ENCODE measurements at places on chromosomes 12 and 14. TPM values are rescaled to one million over a fixed set of nuclear protein-coding genes. Genes with fewer than 3 reads are reported as not detected.

DNA sequence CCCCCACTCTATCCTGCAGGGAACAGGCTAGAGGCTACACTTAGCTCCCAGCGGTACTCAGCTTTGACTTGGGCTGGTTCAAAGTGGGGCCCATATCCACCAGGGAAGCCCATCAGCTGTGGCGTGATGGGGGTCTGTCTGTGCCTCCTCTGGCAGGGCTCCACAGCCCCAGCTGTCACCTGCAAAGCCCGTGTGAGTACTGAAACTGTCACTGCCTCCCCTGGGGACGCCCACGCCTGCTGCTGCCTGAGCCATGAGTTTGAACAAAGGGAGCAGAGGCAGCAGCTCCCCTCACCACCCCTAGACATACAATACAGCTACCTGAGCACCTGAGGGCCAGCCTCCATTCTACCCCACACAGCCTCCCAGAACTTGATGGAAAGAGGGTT lies 5.0 kb downstream of the REM2 start:
- DNase-seq, result no peak

DNA sequence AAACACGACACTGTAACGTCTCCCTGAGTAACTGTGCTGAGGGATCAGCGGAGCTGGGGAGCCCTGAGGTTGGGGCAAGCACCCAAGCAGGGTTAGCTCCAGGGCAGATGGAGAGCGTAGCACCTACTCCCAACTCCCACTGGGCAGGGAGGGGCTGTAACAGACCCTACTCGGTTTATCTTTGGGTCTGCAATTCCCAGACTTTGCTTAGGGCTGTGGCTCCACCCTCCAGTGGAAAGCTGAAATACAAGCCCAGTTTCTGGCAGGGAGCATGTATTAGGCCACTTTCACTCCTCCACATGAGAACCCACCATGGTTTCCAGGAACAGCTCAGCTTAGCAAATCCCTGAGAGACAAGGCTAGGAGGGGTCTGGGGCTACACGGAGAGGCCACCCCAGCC lies 17.3 kb upstream of the TC2N start:
- DNase-seq, result no peak

Gene PZP
- total RNA-seq, result not detected

- no peak for DNase-seq
Observed at GRCh38 chr12:48104531-48104930, 1.3 kb downstream of the SENP1 start.

DNA sequence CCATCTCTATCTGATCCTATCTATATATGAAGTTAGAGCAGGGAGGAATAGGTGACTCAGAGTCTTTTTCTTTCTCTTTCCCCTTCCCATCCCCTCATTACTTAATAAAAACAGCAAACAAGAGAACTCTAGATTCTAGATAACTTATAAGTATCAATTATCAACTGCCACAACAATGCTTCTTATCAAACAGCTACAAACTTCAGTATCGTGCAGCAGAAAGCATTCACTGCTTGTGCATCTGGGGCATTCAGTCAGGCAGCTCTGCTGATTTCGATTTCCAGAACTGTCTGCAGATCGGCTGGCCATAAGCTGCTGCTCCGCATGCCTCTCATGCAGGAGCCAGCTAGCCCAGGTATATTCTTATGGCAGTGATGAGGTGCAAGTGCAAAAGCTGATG lies 19.4 kb downstream of the A2ML1 start:
- DNase-seq, result no peak

- no peak for DNase-seq
Observed at GRCh38 chr14:64682843-64683242, 21.4 kb upstream of the PLEKHG3 start.

DNA sequence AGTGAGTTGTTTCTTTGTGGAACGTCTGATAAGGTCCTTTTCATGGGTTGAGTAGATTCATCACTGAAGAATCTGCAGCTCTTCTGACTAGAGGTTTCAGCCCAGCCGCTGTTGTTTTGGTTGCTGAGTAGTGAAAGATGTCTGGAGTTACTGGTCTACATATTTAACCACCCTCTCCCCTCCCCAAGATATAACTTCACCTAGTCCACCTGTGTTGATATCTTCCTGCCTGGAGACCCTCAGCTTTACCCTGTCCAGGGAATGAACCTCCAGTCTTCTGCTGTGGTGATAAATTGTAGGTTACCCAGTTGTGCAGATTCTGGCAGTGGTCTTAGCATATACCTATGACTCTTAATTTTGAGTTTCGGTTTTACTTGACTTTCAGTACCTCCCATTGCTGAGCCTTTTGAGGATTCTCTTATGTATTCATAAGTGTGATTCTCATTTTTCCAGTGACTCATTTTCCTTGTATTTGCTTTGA lies 62.9 kb downstream of the CCDC91 start:
- DNase-seq, result no peak

Gene SLC6A15
- total RNA-seq, result 2.8 TPM

Gene ARF3
- 202 TPM for total RNA-seq

Gene ESRRB
- 0.77 TPM for total RNA-seq

DNA sequence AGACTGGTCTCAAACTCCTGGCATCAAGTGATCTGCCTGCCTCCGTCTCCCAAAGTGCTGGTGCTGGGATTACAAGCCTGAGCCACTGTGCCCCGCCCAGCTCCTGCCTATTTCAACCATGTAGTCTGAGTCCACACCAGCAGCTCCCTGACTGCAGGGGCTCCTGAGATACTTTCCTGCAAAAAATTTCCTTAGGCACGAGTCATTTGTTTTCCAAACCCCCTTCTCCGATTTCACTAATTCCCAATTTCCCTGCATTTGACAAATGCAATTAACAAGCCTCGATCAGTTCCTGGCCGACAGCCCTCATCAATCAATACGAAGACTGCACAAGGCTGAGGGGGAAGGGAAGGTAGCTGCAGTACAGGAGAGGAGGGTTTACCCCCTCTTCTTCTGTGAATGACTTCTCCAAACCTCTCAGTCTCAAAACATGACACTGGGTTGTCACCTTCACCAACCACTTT lies 10.1 kb downstream of the PSMB5 start:
- no peak for DNase-seq

DNA sequence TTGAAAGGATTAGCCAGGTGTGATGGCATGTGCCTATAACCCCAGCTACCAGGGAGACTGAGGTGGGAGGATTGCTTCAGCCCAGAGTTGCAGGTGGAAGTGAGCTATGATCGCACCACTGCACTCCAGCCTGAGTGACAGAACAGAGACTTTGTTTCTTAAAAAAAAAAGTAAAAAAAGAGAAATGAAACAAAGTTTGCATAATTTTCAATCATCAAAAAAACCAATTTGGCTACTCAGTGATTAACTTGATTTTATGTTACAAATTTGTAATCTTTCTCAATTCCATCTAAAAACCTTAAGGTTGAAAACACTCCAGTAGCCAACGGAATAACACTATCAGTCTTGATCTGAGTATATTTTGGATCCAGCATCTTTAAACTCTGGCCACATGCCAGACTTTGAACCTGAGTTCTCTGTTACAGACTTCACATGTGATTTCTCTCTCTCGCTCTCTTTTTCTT lies 12.6 kb upstream of the DENND5B start:
- no peak for DNase-seq

DNA sequence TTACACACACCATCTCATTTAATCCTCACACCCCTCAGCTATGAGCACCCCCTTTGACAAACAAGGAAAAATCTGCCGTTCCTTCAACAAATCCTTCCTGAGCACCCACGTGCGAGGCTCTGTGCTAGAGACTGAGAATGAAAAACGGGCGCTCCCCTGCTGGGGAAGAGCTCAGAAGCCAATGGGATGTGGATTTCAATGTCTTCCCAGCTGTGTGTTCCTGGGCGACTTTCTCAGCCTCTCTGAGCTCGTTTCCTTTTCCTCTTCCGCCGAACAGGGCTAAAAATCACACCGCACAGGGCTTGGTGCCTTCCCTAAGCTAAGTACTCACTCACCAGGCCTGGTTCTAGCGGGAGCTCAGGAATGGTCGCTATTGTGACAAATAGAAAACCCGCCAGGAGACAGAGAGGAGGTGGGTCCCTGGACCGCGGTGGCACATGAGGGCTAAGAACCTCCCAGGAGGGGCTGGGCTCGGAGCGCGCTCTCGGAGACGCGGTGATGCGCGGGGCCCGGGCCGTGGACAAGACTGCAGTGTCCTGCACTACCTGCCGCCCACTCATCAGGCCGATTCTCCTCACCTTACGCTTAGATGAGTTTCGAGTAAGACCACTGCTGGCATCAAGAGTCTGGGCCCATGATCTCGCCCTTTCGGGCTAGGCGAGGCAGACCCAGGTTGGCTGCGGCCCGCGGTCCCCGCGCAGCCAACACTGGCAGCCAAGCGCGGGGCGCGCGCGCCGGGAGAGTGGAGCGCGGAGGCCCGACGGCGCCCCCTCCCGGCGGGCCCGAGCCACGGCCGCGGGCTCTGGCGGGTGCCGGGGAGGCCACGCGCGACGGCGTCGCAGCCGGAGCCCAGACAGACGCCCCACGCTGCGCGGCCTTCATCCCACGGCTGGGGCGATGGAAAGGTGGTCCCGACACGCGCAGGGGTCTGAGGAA lies 17.0 kb downstream of the ZDHHC22 start:
- DNase-seq, result peak; percentile 53

- DNase-seq, result peak; percentile 4
Observed at GRCh38 chr12:32273712-32274111, 125.6 kb upstream of the FGD4 start.

Gene TBC1D30
- total RNA-seq, result 2.6 TPM

Gene B4GALNT3
- 2.6 TPM for total RNA-seq

Gene SLC17A8
- not detected for total RNA-seq

DNA sequence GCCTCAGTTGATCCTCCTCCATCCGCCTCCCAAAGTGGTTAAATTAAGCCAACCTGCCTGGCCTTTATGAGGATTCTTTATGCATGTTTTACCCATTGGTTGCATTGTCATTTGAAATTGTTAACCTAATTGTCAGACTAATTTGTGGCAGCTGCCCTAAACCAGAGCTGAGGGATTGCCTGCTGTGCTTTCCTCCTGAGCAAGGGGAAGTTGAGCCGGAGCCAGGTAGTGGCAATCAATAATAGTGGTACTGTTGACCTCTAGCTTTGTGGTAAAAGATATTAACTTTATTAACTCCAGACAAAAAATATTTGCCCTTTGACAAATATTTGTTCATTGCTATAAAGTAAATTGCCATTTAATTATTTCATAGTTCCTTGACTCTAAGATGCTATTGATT lies 5.6 kb upstream of the HEBP1 start:
- DNase-seq, result no peak

- DNase-seq, result no peak
Observed at GRCh38 chr14:61535032-61535431, 160.3 kb upstream of the HIF1A start.

GRCh38 chr12:97051341-97051740 lies 144.3 kb downstream of the NEDD1 start:
- DNase-seq, result no peak

Gene SIRT4
- total RNA-seq, result 1.7 TPM

GRCh38 chr12:110565894-110566871 lies 16.9 kb downstream of the PPTC7 start:
- no peak for DNase-seq

Gene BCL2L14
- total RNA-seq, result 1.2 TPM

Measured in neural crest cell (in vitro differentiated cells).